ENCODE measurements at places on chromosomes 12 and 14.

GRCh38 chr12:68391937-68392336 is 59.8 kb upstream of the MDM1 start:
- no peak for DNase-seq

DNA sequence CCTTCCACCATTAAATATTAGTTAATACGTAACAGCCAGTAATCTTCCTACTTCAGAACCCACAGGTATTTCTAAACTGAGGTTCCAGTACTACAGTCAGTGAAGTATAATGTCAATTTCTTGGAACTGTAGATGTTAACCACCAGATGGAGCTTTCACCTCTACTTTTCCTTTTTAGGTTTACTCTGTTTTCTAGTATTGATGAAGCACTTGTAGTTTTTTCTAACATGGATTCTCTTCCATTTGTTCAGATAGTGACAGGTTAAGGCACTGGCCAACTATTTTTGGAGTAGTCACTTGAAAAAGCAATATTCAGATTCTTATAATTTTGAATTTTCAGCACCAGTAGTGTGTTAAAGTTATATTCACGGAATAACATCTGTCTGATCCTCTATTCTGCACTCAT is 4.6 kb upstream of the SEC23A start:
- DNase-seq, result no peak

DNA sequence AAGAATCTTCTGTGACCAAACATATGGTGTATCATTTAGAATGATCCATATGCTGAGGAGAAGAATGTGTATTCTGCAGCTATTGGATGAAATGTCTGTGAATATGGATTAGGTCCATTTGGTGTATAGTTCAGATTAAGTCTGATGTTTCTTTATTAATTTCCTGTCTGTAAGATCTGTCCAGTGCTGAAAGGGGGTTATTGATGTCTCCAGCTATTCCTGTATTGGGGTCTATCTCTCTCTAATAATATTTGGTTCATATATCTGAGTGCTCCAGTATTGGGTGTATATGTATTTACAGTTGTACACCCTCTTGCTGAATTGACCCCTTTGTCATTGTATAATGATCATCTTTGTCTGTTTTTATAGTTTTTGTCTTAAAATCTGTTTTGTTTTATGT is 33.5 kb downstream of the SLC38A2 start:
- no peak for DNase-seq

GRCh38 chr12:90954921-90955320 is at the start of gene CCER1:
Gene CCER1 (minus strand): TSS chr12:90955176. CDS start chr12:90954742, 434 bp downstream.
- DNase-seq, result no peak

DNA sequence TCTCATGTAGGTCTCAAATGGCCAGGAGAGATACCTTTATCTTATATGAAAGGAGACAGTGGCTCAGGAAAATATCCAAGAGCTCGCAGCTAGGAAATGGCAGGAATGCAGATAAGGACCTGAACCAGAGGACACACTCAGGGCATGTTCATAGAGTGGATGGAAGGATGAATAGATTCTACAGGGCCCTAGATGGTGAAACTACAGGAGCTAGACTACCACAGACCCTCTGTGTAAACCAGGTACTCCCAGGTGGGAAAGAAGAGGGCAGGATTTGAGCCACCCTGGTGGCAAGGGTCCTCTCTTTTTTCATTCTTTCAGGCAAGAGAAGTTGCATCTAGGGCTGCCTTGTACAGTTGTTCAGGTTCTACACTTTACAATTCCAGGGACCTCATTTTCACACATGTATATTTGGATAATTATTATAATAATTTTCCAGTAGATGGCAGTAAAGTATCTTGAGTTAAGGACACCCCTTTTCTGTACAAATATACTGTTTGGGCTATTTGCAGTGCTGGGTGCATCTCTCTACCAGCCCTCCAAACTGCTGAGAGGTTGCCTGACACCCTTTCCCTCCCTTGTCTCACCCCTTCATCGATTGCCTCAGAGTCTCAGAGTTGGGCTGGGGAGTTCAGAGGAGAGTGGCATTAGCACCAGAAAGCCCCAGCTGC is 10.5 kb upstream of the ZDHHC22 start:
- no peak for DNase-seq

GRCh38 chr14:68936980-68937379 is 42.1 kb downstream of the ACTN1 start:
- no peak for DNase-seq

Data from bone marrow (tissue), 2 donors.